Endothelial cell of umbilical vein (primary cell): ENCODE measurements at places on chromosomes 7 and 10. TPM values are rescaled to one million over a fixed set of nuclear protein-coding genes. Genes with fewer than 3 reads are reported as not detected.

The TMEM184A gene
- not detected in 2 replicates for total RNA-seq

GRCh38 chr7:21656796-21657195 is 114.0 kb downstream of the DNAH11 start:
- no peak for DNase-seq

DNA sequence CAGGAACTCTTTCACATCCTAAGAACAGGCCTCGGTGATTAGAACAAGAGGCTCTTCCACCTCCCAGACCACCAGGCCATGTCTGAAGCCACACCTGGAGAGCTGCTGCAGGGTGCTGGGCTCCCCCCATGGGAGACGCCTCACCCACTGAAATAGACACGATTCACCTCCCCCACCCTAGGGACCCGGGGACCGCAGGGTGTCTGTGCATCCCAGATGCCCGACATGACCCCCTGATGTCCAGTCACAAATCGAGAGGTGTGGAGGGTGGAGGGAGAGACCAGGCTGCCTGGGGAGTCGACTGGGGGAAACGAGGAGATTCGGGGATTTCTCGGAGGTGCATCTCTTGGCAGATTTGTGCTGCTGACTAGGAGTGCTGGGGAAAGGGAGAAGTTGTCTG is 31.0 kb downstream of the CNPY1 start:
- DNase-seq: no peak

DNA sequence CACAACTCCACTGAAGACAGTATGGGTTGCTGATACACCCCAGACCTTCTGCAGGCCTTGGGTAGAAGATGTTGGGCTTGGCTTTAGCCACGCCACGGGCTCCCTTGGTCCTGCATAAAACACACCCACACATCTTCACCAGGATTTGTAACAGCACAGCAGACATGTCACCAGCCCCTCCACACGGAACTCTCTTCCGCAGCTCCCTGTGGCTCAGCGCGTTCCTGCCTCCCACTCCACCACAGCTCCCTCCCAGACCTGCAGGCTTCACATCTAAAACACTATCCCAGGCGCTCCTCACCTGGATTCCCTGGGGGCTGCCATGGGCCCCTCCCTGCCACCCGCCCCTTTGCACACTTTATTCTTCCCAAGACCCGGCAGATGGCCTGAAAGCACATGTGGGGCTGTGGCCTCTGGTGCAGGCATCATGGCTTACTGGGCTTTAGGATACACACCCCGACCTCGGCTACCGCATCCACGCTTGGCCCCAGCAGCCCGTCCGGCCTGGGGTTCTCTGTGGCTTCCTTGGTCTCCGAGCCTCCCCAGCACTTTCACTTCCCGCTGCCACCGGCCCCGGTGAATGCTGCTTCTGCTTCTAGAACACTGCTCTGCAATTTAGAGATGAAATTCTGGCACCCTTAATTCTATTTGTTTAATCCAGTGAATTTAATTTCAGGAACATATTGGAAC is 432.9 kb downstream of the DNAJB6 start:
- DNase-seq: no peak

GRCh38 chr7:1548438-1548831 is 7.6 kb downstream of the TMEM184A start:
- DNase-seq: no peak
